ENCODE measurements at places on chromosomes 5 and 9. TPM values are rescaled to one million over a fixed set of nuclear protein-coding genes. Genes with fewer than 3 reads are reported as not detected.
A peak's percentile ranks its signal among the peaks of the same experiment; 100 is the strongest.

The KCNMB1 gene
- total RNA-seq, result under 0.01 TPM

The ASPN gene
- total RNA-seq, result 1.2 TPM

The TMEM174 gene
- not detected for total RNA-seq

The PCDHB10 gene
- 2.2 TPM for total RNA-seq

The HMGXB3 gene
- total RNA-seq, result 54.3 TPM

DNA sequence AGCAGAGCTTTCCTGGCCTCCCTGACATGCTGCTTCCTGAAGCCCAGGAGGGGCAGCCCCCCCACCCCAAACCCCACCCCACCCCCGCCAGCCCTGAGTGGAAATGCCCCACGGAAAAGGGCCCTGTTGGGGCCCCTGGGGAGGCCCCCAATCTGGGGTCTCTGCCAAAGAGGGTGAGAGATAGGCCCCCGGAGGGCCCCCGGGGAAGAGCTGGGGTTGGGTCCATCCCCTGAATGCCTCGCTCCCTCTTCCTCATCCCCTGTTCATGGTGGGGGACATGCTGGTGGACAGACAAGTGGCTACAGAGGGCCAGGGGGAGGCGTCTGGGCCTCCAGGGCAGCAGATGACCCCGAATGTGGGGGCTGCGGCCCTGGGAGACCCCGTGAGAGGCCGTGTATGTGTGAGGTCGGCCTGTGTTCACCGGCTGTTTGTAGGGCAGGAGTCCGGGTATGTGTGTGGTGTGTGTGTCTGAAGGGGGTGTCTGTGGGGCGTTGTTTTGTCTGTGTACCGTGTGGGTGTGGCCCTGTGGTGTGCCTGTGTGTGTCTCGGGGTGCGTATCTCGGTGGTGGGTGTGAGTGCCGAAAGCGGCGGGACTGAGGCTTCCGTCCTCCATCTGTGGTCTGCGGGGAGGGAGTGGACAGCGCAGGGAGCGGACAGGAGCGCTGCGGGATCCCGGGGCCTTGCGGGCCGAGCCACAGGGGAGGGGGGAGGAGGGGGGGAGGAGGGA is 11.3 kb downstream of the C9orf50 start:
- H3K27ac ChIP-seq, result peak overlapping the region; percentile 51
- peak; percentile 96 for DNase-seq
- no peaks in the 10 kb centered on the region for H3K36me3 ChIP-seq
- H3K4me3 ChIP-seq, result peak overlapping the region; percentile 46
- peaks cover 21% of the 10 kb centered on the region for H3K4me1 ChIP-seq

- no peaks in the 10 kb centered on the region for H3K36me3 ChIP-seq
- H3K4me3 ChIP-seq, result no peak overlapping the region
- no peaks in the 10 kb centered on the region for H3K4me1 ChIP-seq
- H3K27ac ChIP-seq, result no peak overlapping the region
These were observed 195.9 kb downstream of the TMEM38B start for GRCh38 chr9:105890046-105890822.

- peaks cover 26% of the 10 kb centered on the region for H3K36me3 ChIP-seq
- peaks cover 14% of the 10 kb centered on the region for H3K4me1 ChIP-seq
- H3K27ac ChIP-seq, result peak overlapping the region; percentile 29
- no peaks in the 10 kb centered on the region for H3K27me3 ChIP-seq
- H3K4me3 ChIP-seq, result no peak overlapping the region
- DNase-seq, result peak; percentile 53
These were observed 47.8 kb downstream of the RNF145 start for GRCh38 chr5:159161361-159162214.

DNA sequence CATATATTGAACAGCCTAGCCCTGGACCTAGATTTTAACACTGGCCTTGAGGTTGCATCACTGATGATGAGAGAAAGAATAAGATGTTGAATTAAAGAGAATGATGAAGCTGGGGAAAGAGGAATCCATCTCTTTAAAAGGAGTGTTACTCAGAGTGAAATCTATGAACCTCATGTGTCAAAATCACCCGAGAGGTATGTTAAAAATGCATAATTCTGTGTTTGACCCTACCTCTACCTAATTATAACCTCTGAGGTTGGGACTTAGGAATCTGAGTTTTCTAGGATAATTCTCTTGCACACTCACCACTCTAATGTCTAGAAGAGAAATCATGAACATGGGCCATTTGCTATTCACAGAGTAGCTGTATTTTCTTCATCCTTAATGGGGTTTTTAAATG is 479.4 kb downstream of the ENC1 start:
- H3K36me3 ChIP-seq, result no peaks in the 10 kb centered on the region
- no peak for DNase-seq
- H3K4me3 ChIP-seq, result no peak overlapping the region

DNA sequence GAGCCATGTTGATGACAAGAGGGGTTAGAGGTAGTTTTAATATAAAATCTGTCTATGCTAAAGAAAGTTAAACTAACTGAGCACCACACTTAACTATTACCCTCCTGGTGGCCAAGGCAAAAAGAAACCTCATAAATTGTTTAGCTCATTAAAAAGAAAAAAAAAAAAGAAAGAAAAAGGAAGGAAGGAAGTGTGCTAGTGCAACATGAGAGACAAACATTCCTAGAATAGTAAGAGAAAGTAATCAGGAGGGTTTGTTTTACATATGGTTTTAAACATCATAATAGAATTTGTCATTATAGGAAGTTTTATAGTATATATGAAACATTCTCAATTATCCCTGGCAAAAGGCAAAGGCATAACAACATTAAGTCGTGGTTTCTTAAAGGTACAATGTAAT is 152.3 kb downstream of the SNX18 start:
- DNase-seq, result no peak
- no peaks in the 10 kb centered on the region for H3K27me3 ChIP-seq
- H3K27ac ChIP-seq, result peak overlapping the region; percentile 63
- H3K4me3 ChIP-seq, result no peak overlapping the region
- no peaks in the 10 kb centered on the region for H3K36me3 ChIP-seq
- H3K4me1 ChIP-seq, result peaks cover 36% of the 10 kb centered on the region

- H3K4me1 ChIP-seq, result peaks cover 13% of the 10 kb centered on the region
- H3K27ac ChIP-seq, result peak overlapping the region; percentile 25
- peak; percentile 92 for DNase-seq
- H3K27me3 ChIP-seq, result peaks cover 24% of the 10 kb centered on the region
- H3K4me3 ChIP-seq, result peak overlapping the region; percentile 43
These were observed 4.9 kb upstream of the ROR2 start for GRCh38 chr9:91954841-91955471.

- H3K27ac ChIP-seq, result no peak overlapping the region
- H3K27me3 ChIP-seq, result no peaks in the 10 kb centered on the region
- DNase-seq, result no peak
These were observed 480.0 kb downstream of the TMEM38B start for GRCh38 chr9:106174346-106174745.

All from osteoblast (primary cell).